HepG2 (cell line): ENCODE measurements at places on chromosomes 4 and X.
A peak's percentile ranks its signal among the peaks of the same experiment; 100 is the strongest.

DNA sequence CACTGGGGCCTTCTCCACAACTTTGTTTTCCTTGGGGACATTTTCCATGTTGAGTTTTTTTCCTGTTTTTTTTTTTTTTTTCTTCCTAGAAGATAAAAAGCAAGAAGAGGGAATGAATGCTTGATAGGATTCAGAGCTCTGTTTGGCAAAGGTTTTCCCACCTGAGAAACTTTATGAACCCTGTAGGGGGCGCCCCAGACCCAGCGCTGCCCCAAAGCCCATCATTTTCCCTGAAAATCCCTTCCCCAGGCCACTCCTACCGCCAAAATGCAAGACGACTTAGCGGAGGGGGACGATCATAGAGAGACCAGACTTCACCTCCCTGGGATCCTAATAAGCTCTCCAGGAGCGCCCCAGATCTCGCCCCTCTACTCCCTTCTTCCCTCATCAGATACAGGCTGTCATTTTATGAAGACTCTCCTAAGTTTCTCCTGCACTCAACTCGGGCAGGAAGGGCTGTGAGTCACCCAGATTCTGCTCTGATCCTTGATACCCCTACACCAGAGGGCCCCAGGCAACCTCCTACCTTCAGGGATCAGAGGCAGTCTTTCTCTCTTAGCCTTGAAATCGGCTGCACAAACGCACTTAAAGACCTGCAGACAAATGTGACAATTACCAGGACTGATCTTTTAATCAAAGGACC lies 1.4 kb downstream of the BEX5 start:
- DNase-seq: no peak
- no peaks in the 10 kb centered on the region for H3K4me1 ChIP-seq
- no peaks in the 10 kb centered on the region for H3K36me3 ChIP-seq
- H3K27me3 ChIP-seq: no peaks in the 10 kb centered on the region
- H3K27ac ChIP-seq: no peak overlapping the region

DNA sequence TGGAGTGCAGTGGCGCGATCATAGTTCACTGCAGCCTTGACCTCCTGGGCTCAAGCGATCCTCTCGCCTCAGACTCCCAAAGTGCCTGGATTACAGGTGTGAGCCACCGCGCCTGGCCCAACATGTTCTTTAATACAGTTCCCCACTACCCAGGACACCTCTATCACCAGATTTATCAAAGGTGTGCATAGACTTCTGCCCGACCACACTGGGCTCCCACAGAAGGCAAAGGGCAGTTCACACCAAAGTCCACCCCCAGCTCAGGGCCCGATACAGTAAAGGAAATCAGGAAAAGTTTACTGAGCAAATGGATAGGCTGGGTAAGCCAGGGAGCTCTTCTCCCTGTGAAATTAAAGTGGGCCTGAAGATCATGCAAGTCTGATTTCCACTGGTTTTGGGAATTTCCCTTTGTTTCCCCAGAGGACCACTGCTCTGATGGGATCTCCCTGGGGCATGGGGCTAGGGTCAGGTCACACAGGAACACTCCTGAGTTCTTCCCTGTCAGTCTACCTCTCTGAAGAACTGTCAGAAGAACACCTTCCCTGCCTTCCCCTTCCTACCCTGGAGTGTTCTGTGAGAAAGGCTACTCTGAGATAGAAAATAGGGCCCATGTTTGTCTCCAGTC lies 17.7 kb upstream of the PIM2 start:
- DNase-seq: no peak
- H3K36me3 ChIP-seq: peaks cover 8% of the 10 kb centered on the region
- no peak overlapping the region for H3K27ac ChIP-seq
- H3K27me3 ChIP-seq: no peaks in the 10 kb centered on the region
- H3K4me3 ChIP-seq: no peak overlapping the region
- H3K4me1 ChIP-seq: peaks cover 13% of the 10 kb centered on the region

DNA sequence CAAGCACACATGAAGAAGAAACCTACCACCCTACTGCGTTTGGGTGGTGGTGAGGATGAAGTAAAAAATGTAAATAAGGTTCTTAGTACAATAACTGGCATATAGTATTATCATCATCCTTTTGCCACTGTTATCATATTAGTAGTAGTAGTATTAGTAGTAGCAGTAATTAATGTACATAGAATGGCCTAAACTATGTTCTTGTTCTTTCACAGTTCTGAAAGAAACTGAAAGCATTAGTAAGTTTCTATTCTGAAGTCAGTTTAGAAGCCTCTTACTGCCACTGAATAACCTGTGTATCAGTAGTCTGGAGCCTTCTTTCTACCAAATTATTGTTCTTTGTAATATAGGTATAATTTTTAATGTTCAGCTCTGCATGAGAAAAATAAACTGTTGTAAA lies 21.0 kb downstream of the COL4A6 start:
- H3K36me3 ChIP-seq: no peaks in the 10 kb centered on the region
- no peaks in the 10 kb centered on the region for H3K4me1 ChIP-seq
- no peak for DNase-seq
- H3K4me3 ChIP-seq: no peak overlapping the region
- no peak overlapping the region for H3K27ac ChIP-seq

- no peak for DNase-seq
- no peaks in the 10 kb centered on the region for H3K4me1 ChIP-seq
- no peak overlapping the region for H3K4me3 ChIP-seq
- no peak overlapping the region for H3K27ac ChIP-seq
Observed at GRCh38 chrX:150863191-150863590, 35.3 kb downstream of the CD99L2 start.

DNA sequence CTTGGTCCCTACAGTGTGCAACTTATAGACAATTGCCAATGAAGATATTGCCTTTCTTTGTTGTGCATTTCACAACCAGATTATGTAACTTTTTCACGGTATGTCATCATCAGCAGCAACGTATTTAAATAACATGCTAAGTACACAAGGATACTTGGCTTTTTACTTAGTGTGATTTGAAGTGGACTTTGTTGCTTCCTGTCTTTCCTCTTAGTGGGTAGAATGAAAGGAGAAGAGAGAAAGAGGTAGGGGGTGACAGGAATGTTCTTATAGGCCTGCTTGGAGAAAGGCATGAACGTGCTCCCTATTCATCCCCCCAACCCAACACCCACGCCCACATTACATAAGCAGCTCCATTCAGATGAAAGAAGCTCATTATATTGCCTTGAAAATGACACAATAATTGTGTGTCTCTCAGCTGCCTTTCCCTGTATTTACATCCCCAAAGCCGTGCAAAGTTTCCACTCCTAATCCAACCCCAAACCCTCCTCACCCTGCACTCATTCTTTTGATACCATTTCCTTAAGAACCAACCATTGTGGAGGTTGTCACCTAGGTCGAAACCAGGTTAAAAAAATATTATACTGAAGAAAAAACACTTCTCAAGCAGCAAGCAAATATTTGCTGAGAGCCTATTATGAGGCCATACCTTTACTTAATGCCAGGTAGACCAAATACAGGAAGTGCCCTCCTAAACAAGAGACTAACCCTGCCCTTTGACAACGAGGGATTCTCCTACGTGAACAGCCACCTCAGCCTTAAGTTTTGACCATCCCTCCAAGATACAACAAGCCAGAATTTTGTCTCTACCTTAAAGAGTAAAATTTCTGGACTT lies 25.2 kb upstream of the GK start:
- H3K4me1 ChIP-seq: peaks cover 43% of the 10 kb centered on the region
- peak; percentile 88 for DNase-seq
- H3K27me3 ChIP-seq: no peaks in the 10 kb centered on the region
- no peak overlapping the region for H3K4me3 ChIP-seq

DNA sequence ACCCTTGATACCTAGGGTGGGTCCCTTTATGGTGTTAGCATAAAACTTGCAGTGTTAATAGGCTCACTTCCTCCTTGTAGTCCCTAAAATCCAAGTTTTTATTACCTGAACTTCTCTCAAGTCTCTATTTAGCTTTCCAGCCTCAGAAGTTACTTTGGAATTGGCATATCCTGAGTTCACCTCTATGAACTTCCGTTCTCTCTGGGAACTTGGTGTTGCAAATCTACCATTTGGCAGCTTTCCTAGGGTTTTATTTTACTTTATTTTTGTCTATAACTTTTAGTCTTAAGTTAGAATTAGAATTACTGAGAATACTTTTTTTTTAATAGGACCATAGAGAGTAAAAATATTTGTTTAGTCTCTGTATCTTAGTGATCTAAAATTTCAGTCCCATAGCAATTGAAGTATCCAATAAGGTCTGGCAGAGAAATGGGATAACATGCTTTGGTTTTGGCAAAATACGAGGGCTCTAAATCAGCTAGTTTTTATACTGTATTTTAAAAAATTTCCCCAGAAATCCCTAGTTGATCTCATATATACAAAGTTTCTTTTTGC lies 30.3 kb upstream of the NAF1 start:
- no peaks in the 10 kb centered on the region for H3K4me1 ChIP-seq
- H3K36me3 ChIP-seq: no peaks in the 10 kb centered on the region
- H3K4me3 ChIP-seq: no peak overlapping the region
- H3K27ac ChIP-seq: no peak overlapping the region
- H3K27me3 ChIP-seq: no peaks in the 10 kb centered on the region; the same call in 1 of the 2 replicates
- no peak for DNase-seq

DNA sequence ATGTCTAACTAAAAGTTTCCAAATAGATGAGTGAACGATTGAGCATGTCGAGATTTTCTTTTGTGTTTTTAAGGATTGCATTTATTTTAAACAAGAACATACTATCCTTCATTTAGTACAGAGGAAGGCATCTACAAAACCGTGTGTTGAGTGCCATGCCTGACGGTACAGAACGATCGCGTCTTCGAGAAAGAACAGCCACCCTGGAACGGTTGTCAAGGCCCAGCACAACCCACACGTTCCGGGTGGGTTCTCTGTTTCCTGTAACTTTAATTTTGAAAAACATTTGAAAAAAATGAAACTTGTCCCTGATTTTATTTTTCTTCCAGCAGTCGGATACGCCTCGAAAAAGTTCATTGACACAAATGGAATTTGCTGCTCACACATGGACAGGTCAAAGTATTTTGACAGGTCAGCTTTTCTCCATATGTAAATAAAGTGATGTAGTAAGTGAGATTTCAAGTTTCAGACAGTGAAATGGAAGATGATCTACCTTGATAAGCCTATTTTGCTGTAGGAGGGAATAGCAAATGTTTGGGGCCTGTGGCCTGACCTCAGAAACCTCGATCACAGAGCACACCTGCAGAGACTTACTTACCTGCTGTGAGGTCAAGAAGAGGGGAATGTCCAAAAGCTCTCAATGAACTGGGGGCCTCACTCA lies 24.4 kb upstream of the CYP4V2 start:
- DNase-seq: no peak
- no peak overlapping the region for H3K27ac ChIP-seq
- H3K27me3 ChIP-seq: peaks cover 3% of the 10 kb centered on the region; the same call in 1 of the 2 replicates
- H3K4me3 ChIP-seq: no peak overlapping the region
- no peaks in the 10 kb centered on the region for H3K36me3 ChIP-seq
- peaks cover 37% of the 10 kb centered on the region for H3K4me1 ChIP-seq

DNA sequence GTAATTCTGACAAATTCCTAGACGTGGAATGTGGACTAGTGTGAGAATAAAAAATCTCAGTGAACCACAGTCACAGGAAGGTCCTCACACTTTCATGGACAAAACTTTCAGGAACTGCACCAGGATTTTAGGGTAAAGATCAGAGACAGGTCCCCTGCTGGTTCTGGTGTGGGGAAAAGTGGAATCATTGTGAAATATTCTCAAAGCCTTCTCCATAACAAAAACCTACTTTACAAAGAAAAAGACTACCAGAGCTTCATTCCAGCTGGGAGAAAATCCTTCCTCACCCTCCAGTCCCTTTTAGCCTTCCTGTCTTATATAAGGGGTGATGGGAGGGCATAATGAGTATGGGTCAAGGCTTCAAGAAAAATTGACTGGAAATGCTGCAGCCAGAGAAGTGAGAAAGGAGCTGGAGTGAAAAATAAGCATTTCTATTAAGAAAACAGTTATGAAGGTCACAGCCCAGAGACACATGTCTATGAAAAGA lies 325.8 kb downstream of the ARAP2 start:
- H3K36me3 ChIP-seq: no peaks in the 10 kb centered on the region
- H3K4me1 ChIP-seq: no peaks in the 10 kb centered on the region
- H3K27ac ChIP-seq: no peak overlapping the region
- no peak overlapping the region for H3K4me3 ChIP-seq

DNA sequence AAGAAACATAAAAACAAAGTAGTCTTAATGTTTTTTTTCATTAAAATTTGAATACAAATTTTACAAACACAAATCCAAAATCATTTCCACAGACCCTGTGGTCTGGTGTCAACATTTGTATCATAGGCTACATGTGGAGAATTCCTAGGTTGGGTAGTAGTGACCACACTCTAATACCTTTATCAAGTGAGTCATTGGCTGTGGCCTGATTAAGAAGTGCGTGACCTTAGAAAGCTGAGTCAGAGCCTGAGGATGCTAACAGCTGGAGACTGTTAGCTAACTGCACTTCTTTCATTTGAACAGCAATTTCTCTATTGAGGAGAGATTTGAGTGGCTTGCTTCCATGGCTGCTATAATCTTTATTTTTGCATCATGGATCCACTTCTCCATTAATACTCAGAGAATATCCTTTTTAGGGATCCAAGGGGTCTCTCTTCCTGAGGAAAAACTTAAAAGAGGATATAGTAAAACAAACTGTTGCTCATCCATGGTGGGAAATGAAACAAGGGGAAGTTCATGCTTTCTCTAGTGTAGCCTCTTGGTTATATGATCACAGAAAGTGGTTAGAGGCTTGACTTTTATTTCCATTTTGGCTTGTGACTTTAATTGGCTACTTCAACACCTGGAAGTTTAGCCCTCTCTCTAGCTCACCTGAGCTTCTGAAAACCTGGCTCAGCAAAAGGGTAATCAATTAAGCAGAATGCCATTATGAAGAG lies 335.8 kb downstream of the PABPC4L start:
- H3K36me3 ChIP-seq: no peaks in the 10 kb centered on the region
- H3K27ac ChIP-seq: no peak overlapping the region
- DNase-seq: peak; percentile 6
- H3K4me3 ChIP-seq: no peak overlapping the region
- no peaks in the 10 kb centered on the region for H3K27me3 ChIP-seq
- H3K4me1 ChIP-seq: no peaks in the 10 kb centered on the region

- H3K27ac ChIP-seq: no peak overlapping the region
- DNase-seq: no peak
- no peak overlapping the region for H3K4me3 ChIP-seq
- H3K27me3 ChIP-seq: no peaks in the 10 kb centered on the region
- no peaks in the 10 kb centered on the region for H3K4me1 ChIP-seq
Observed at GRCh38 chrX:112043997-112044396, 38.6 kb downstream of the TRPC5 start.

GRCh38 chr4:25310066-25310802 lies 2.3 kb upstream of the ZCCHC4 start:
- H3K27me3 ChIP-seq: 0 out of 3 replicates have a peak, but pooled peaks cover 2% of the 10 kb centered on the region
- H3K36me3 ChIP-seq: 0 out of 2 replicates have a peak, but pooled peaks cover 2% of the 10 kb centered on the region
- no peak overlapping the region for H3K27ac ChIP-seq
- peaks cover 59% of the 10 kb centered on the region for H3K4me1 ChIP-seq

DNA sequence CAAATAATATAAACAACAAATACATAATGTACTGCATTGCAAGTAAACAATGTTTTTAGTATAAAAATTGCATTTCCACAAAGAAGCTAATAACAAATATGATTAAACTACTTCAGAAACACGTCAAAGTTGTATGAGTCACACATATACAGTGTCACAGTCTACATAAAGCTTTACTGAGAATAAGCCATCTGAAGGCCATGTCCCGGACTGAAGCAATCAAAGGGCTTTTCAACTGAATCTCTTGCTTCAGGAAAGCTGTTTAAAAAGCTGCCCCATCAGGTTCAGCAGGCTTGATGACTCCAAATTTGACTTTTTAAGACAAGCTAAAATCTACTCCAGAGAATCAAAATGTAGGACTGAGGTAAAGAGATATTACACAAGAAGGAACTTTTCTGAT lies 1476.8 kb downstream of the ADGRL3 start:
- no peak overlapping the region for H3K4me3 ChIP-seq
- no peak for DNase-seq
- no peaks in the 10 kb centered on the region for H3K4me1 ChIP-seq
- H3K36me3 ChIP-seq: no peaks in the 10 kb centered on the region
- H3K27ac ChIP-seq: no peak overlapping the region
